Right renal pelvis (tissue), 4 donors: ENCODE measurements at places on chromosomes 1 and 21.

DNA sequence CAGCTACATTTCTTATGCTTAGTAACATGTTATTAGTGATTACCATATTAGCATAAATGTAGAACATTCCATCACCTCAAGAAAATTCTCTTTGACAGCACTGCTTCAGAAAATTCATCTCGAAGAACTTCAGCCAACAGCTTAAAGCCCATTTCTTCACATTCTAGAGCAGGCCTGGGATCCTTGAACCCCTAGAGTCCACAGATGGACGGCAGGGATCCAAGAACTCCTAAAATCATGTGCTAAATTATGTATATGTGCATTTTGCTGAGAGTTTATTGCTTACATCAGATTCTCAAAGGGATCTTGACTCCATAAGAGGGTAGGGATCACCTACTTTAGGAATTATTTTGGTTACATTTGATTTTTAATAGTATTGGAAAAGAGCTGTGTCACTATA lies 76.2 kb upstream of the TEKT2 start:
- DNase-seq: no peak

DNA sequence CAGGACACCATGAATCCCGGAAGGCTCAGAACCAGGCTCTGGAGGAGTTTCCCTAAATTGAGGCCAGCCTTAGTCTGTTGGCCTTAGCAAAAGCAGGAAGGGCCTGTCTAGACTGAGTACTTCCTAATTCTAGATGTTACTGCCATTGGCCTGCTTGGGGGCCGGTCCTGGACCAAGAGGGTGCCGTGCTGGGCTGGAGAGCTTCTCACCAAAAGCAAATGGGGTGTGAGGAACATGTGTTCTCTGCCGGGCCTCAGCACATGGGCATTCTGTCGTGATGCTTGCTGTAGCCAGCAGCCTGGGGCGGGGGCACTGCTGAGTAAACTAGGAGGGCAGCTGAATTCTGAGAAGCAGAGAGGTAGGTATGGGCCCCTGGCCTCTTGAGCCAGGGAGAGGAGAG lies 35.7 kb upstream of the MAN1C1 start:
- no peak for DNase-seq

- peak; percentile 65 for DNase-seq
Measured at GRCh38 chr1:20486457-20487235, 636 bp upstream of the CAMK2N1 start.

DNA sequence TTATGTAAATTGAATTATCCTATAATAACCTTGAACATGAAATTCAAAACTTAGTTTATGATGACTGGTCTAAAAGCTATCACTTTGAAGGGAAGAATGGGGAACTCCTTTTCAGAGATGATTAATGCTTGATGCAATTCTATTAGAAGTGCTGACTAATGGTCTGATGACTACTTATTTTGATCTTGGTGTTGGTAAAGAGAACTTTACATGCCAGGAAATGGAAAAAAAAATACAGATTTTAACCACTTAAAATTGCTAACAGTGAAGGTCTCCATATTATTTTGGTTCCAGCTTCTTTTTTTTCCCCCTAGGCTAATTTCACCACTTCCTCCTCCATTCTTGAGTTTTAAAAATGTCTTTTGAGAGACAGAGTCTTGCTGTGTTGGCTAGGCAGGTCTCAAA lies 22.9 kb downstream of the S1PR1 start:
- DNase-seq: no peak

DNA sequence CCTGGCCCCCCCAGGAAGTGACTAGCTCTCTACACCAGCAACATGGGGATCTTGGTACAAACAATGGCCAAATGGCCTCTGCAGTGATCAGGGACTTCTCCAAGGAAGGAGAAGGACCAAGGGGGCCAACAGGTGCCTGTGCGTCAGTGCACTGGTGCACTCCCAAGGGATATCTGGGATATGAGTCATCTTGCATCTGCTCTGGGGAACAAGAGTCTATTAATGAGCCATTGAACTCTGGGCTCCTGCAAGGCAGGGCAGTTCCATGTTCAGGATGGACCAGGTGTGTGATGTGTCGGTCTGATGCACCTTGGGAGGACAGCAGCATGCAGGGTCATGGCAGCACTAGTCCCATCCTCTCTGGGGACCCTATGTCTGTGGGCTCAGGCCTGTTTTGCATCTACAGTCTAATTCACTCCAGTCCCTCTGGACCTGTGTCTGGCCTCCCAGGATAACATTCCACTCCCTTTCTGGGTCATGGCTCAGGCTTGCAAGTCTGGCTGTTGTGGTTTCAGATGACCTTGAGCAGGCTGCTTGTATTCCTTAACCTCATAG lies 125.3 kb downstream of the TRABD2B start:
- no peak for DNase-seq

- DNase-seq: no peak
Measured at GRCh38 chr1:156368889-156369684, at the start of gene RHBG. Gene RHBG (plus strand): TSS chr1:156369211. CDS start chr1:156369250, 39 bp downstream.

DNA sequence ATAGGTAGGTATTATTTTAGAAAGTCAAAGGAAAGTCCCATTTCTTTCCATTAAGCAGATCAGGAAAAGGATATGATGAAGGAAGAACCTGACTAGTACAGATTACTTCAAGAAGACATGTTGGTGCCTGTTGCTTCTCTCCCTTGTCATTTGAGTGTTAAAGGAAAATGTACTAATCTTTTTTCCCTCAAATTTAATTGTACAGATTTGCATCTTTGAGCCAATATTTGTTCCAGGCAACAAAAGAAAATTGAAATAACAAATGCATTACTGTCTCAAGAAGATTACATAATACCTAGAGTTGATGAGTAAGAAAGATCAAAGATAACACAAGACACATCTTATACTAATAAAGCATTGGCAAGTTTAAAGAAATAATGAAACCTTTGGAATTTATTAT lies 566.9 kb upstream of the ZP4 start:
- no peak for DNase-seq

DNA sequence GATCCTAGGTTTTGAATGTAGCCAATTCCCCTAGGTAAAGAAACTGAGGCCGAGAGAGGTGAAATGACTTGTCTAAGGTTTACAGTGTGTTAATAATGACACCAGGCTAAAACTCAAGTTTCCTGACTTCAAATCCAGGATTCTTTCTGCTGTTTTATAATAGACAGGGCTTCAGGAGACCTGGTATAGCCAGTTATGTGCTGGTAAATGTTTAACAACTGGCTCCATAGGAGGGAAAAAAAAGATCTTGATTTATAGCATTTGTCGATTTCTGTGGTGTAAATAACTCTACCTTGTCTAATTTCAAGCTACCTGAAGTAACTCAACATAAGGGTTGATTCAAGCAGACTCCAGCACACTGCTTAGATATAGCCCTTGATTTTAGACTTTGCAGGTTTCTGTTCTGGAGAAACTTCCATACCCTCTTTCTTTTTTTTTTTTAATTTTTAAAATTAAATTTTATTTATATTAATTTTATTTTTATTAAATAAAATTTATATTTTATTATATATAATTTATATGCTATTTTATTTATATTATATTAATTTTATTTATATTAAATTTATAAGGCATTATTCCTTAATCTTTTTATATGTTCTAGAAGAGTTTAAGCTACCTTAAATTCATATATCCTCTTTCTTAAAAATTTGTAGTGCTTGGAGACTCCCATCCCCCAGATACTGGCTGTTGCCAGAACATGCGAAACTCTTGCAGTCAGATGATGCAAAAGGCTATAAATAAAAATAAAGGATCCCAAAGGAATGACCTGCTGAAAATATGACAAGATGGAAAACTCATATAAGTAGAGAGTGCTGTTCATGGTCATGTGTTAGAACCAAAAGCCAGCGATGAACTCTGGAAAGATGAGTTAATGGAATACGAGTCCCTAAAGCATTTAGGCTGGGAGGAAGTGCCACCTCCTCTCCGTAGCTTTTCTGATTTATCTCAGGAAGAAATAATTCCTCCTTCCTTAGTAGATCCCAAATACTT lies 35.4 kb upstream of the SRSF10 start:
- no peak for DNase-seq

GRCh38 chr1:70361727-70362398 lies 7.3 kb upstream of the ANKRD13C start:
- no peak for DNase-seq

DNA sequence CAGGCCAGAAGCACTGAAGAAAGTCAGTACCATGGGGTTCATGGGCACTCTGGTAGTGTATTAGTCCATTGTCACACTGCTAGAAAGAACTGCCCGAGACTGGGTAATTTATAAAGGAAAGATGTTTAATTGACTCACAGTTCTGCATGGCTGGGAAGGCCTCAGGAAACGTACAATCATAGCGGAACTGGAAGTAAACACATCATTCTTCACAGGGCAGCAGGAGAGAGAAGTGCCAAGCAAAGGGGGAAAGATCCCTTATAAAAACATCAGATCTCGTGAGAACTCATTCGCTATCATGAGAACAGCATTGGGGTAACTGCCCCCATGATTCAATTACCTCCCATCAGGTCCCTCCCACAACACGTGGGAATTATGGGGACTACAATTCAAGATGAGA lies 20.2 kb upstream of the ROR1 start:
- no peak for DNase-seq

DNA sequence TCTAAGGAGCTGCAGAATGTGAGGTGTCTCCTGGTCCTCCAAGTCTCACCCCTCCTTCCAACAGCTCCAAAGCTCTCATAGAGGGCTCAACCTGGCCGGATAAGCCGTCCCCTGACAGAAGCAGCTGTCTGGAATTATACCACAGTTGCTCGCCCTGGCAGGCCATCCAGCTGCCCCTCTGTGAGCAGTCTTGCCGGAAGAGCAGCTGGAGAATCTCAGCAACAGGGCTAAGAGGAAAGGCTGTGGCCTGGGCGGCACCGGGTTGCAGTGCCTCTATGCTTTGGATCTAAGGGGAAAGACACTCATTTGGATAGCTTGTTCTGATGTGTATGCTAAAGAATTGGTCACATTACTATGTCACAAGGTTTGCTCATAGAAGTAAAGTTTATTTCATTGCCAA lies 12.4 kb downstream of the TMCC2 start:
- no peak for DNase-seq

DNA sequence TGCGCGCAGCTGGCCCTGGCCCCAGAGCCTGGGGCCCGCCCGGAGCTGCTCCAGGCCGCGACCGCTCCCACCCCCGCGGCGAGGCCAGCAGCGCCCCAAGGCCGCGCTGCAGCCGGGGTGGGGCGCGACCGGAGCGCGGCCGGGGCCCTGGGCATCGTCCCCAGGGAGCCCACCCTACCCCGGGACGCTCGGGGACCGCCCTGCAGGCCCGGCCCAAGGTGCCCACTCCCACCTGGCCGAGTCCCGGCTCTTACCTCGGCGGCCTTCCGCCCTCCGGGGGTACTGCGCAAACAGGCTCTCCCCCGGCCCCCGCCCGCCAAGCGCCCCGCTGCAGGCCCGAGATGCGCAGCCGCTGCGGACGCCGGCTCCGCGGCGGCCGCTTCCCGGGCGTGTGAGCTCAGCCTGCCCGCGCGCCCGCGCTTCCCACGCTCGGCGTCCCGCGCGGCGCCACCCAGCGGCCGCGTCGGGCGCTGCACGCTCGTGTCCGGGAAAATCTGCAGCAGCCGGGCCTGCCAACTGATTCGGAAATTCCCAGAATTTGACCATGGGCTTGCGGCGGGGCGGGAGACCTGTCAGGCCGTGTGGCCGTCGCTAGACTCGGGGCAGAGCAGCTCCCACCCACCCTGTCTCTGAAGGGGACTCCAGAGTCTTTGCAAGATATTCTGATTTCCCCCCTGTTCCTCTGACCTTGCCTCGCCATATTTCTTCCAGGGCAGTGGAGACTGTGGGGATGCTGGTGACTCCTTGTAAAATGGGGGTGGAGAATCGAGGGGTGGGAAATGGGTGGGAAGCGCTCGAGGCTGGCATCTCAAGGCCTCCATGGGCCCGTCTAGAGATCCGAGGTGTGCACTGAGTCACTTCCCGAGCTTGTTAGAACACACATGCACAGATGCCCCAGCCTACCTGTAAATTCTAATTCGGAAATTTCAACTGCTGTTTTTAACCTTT lies 41.9 kb downstream of the CD34 start:
- DNase-seq: peak; percentile 76

- no peak for DNase-seq
Measured at GRCh38 chr1:37400466-37401225, 73.7 kb upstream of the ZC3H12A start.

DNA sequence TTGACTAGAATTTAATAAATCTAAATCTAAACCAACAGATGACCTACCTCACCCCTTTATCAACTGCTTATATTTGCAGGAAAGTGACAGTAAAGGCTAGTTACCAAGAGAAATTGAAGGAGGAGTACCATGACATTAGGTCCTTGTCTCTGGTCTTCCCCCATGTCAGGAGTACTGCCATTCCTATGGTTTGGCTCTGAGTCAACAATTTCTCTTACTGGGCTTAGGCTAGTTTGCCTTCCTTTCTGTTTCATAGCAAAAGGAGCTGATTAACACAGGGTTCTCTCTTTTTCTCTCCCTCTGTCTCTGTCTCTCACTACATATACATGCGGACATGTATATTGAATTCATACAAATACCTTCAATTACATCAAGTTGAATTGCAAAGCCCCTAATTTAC lies 579.9 kb downstream of the DPYD start:
- DNase-seq: no peak

DNA sequence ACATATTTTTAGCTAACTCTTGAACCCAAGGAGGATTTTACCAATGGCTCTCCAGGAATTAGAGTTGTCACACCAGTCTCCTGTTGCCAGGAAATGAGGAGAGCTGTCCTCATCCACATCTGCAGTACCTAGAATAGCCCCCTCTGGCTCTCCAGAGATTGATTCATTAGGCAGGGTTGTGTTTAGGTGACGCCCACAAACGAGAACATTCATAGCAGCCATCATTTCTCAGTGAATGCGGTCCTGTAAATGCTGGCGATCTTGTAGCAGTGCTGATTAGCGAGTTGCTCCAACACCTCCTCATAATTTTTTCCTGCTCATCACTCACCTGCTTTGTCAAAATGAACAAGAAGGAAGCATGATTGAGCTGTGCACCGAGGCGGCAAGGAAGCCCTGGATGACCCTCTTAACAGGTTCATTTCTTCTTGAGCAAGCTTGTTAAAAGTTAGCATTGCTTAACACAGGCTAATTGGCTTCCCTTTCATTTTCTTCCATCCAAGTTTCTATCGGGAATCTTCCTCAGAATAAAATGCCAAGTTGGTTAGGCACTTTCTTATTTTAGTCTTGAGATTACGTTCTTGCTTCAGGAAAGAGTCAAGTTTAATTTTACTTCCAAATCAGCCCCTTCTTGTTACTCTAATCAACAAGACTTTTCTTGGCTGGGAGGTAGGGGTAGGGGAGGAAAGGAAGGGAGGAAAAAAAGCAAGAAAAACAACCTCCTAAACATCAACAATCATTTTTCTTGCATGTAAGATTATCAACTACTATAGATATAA lies 16.5 kb upstream of the KLHDC8A start:
- no peak for DNase-seq

GRCh38 chr1:106554294-106554693 lies 502.2 kb upstream of the PRMT6 start:
- DNase-seq: no peak

GRCh38 chr1:54835131-54835898 lies 34.2 kb upstream of the TTC22 start:
- no peak for DNase-seq
